ENCODE measurements at places on chromosomes 16 and 17.

DNA sequence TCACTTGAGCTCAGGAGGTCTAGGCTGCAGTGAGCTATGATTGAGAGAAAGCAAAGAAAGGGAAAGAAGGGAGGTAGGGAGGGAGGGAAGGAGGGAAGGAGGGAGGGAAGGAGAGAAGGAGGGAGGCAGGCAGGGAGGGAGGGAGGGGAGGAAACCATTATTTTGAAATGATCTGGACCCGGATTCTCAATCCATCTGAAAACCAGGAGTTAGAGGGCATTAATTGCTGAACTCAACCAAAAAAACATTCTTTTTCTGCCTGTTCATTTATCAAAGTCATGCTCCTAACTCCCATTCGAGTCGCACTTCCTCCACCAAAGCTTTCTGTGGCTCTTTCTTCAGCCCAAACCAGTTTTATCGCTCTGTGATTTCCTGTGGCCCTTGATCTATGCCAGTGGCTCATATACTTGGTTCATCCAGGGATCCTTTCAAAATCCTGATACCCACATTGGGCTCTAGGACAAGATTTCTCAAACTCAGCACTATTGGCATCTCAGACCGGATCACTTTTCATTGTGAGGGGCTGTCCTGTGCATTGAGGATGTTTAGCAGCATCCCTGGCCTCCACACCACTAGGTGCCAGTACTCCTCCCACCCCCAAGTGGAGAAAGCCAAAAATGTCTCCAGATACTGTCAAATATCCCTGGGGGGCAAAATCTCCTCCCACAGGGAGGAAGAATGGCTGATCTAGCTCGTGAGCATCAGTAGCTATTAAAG is 38.2 kb downstream of the CMTM4 start:
- DNase-seq: no peak

DNA sequence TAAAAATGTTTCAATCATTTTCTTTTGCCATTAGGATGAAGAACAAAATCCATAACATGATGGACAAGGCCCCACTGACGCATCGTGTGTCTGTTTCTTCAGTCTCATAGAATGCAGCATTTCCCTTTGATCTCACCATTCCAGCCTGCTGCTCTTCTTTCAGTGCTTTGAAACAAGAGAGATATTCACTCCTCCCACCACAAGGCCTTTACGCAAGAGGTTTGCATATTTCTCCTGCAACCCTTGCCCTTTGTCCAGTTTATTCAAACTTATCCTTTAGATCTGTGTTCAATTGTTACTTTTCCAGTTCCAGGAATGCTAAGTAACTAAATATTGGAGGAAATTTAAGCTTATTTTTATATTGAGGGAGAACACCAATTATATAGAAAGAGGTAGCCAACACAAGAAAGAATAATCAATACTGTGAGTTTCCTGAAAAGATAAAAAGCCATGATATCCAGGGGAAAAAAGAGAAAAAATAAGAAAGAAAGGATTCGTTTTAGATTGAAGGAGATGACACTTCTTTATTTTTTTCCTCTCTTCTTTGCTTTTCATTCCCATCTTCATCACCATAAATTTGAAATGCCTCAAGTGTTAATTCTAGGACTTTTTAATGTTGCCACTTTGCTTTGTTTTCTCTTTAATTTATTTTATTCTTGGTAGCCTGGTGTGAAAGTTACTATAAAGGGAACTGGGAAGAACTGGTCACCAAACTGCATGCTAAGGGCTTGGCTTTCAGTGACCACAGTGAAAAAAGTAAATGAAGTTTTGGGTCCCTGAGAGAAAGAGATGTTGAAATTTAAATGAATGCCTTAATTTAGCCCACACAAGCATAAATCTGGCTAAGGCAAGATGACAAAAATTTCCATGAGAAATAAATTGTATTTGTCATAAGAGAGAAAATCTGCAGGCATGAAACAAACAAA is 102.1 kb downstream of the KIF2B start:
- DNase-seq: no peak

GRCh38 chr17:8839410-8839935 is 28.0 kb downstream of the PIK3R6 start:
- no peak for DNase-seq

DNA sequence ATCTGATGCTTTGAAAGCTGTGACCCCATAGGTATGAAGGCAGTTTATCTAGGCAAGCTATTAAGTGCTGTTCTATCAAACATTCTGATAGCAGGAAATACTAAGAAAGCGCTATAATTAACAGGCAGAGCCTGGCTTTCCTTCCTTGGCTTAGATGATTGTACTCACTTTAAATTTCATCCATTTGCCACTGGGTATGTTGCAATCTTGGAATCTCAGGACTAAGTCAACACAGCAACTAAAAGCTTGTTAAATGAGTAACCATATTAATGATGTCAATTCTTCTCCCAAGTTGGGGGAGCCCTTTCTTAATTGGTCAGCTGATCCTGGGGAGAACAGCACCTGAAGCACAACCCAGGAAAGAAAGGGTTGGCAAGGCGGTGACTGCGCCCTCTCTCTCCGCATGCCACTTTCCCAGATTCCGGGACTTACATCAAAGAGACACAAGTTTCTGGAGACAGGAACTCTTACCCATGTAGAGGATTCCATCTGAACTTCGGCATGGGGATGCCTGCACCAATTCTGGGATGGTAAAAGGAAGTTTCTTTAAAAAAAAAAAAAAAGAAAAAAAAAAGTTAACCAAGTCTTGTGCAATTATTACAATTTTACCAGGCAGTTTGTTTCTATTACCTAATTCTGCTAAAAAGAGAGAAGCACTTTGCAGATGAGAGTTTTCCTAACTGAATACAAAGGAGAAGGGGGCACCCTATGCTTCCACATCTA is 54.4 kb upstream of the ICAM2 start:
- DNase-seq: no peak

DNA sequence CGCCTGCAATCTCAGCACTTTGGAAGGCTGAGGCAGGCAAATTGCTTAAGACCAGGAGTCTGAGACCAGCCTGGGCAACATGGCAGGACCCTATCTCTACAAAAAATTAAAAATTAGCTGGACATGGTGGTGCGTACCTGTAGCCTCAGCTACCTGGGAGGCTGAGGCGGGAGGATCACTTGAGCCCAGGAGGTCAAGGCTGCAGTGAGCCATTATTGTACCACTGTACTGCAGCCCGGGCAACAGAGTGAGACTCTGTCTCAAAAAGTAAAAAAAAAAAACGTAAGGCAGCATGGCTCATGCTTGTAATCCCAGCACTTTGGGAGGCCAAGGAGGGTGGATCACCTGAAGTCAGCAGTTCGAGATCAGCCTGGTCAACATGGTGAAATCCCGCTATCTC is 263.6 kb downstream of the PARN start:
- no peak for DNase-seq

GRCh38 chr16:74474416-74474815 is 53.1 kb upstream of the CLEC18B start:
- no peak for DNase-seq

- DNase-seq: no peak
Observed at GRCh38 chr17:72984926-72985325, 107.6 kb downstream of the SLC39A11 start.

DNA sequence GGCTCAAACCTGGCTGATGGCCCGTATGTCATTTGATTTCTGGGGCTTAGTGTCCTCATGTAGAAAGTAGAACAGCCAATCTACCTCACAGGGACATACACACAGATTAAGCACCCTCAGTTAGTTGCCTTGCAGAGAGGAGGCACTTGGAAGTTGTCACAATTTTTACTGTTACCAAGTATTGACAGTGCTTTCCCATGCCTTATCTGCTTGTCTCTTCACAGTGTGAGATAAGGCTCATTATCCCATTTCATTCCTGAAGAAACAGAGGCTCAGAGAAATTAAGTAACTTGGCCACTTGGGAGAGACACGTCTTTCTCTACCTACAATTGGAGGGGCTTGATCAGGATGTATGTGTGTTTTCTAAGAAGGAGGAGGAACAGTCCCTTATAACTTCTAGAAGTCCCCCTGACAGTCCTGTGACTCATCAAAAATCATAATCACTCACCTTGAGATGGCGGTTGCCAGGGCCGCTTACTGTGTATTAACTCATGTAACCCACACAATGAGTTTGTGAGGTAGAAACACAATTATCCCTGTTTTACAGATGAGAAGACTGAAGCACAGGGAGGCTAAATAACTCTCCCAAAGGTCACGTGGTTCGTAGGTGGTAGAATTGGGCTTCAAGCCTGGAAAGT is 56.9 kb upstream of the LHX1 start:
- no peak for DNase-seq

- peak; percentile 18 for DNase-seq
Observed at GRCh38 chr16:84065536-84066132, 23.0 kb upstream of the SLC38A8 start.

GRCh38 chr16:9136596-9136995 is 45.2 kb downstream of the HAPSTR1 start:
- no peak for DNase-seq

DNA sequence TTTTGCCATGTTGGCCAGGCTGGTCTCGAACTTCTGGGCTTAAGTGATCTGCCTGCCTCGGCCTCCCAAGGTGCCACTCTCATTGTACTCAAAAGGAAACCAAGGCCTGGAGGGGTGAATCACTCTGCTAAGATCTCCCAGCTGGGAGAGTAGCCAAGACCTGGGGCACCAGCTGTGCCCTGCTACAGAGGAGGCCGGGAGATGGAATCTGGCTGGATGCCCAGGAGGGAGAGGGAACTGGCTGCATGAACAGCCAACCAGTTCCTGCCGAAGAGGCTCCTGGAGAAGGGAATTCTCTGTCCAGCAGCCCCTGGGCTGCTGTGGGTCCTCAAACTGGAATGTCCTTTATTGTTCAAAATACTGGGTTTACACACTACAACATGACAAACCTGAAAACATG is 238.7 kb upstream of the CIBAR2 start:
- no peak for DNase-seq

DNA sequence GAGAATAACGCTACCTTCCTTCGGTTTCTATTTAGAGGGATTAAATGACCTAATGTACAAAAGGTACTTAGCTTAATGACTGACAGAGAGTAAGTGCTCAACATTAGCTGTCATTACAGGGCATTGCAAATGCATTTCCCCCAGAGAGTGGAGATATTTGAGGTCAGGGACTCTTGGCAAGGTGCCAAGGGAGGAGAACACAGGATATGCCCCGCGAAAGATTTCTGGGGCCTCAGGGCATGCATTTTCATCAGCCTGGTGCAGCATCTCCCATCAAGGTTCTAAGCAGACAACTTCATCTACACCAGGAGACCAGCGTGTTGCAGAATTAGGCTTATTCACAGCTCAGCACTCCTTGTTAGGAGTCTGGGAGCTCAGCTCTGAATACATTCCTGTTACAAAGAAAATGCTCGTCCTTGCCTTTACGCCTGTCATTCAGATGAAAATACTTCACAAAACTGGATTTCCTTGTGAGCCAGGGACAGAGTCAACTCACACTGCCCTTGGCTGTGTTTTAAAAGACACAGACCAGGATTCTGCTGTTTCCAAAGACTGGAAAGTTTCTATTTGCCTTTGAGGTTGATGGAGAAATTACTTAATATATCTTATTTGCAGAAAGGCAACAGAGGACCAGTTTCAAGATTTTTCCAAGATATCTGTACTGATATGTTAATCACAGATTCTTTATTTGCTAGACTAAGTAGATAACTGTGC is 108.2 kb downstream of the VAT1L start:
- no peak for DNase-seq
